ENCODE measurements at places on chromosomes 5 and 9.

DNA sequence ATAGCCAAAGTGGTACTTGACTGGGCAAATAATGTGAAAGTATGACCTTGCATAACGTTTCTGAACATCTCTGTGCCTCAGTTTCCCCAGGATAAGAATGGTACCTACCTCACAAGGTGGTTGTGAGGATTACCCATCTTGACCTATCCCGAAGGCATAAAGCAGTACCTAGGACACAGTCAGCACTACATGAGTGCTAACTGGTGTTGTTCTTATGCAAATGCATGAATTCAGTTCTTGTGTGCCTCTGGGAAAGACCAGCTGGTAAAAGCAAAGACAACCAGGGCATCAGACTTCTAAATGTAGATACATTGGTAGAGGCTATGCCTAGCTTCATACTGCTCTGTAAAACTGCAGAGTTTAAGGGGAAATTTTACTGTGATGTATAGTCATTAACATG is 21.8 kb upstream of the TMEM252 start:
- DNase-seq: no peak

GRCh38 chr5:115543365-115544042 is 1.1 kb downstream of the FEM1C start:
- DNase-seq: peak; percentile 21

GRCh38 chr5:78543292-78543691 is 105.3 kb downstream of the LHFPL2 start:
- no peak for DNase-seq

DNA sequence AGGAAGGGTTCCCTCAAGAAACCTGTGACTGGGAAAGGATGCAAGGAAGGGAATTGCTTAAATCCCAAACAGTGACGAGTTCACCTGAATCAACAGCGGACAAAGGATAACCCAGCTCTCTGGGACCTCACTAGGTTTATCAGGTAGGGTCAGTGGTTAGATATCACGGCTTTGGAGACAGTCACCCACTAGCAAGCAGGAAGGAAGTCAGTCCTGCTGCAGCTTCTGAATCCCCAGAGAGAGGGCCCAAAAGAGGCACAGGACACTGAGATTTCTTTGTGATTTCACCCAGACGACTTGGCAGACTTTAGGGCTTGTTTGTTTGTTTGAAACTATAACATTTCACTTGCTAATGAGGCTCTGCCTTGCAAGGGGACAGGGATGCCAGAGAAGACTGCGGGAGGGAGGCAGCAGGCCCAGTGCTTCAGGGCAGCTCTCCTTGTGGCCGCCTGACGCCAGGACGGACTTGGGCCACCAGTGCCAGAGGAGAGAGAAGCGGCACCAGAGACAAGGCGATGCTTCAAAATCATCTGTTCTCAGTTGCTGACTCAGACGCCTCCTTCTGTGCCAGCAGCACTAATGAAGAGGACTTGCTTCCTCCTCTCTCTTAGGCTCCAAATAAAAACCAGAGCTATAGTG is 275.6 kb upstream of the SLC30A5 start:
- DNase-seq: no peak

- peak; percentile 73 for DNase-seq
These were observed 11.1 kb upstream of the CTSL start for GRCh38 chr9:87714819-87715218.

- no peak for DNase-seq
These were observed 11.7 kb upstream of the TENT4A start for GRCh38 chr5:6701491-6701890.

GRCh38 chr9:94656200-94656599 is 16.9 kb upstream of the FBP1 start:
- DNase-seq: no peak

- no peak for DNase-seq
These were observed 1.6 kb downstream of the ORM1 start for GRCh38 chr9:114324492-114324891.

DNA sequence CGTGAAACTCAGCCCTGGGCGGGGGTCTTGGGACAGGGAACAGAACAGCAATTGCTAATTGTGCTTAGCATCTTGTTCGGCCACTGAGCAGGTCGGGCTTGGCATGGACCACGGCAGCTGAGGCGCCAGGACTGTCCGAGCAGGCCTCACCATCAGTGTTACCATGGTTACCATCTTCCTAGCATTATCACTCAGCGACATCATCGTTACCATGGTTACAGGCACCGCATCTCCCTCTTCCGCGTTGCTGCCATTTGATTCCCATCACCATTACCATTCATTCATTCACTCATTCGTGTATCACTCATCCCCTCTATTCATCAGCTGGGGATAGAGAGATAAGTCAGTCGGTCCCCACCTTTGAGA is 81.0 kb upstream of the ZBTB43 start:
- no peak for DNase-seq

- peak; percentile 8 for DNase-seq
These were observed 572.9 kb downstream of the ACTL7B start for GRCh38 chr9:108282872-108283271.

DNA sequence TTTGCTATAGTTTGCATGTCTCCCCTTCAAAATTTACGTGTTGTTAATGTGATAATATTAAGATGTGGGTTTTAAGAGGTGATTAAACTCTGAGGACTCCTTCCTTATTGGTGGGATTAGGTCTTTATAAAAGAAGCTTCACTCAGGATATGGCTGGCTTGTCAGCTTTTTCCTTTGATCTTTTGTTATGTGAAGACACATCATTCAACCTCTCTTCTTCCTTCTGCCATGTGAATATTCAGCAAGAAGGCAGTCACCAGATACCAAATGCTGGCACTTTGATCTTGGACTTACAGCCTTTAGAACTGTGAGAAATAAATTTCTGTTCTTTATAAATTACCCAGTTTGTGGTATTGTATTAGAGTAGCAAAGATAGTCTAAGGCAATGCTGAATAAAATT is 855.9 kb upstream of the CDH10 start:
- DNase-seq: no peak

DNA sequence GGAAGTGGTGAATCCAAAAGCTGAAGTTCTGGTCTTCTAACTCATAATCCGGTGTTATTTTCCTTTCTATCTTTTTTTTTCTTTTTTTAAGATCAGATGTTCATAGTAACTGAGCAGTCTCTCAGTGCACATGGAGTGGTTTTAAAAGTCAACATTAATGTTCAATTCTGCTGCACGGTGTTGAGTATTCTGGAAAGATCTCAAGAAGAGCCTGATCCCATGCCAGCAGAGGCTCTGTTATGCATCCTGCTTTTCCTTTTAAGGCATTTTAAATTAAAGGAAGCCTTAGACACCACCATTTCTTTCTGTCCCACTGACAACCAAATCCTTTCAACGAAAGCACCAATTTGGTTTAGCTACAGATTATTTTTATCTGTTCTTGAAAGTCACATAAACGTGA is 33.4 kb downstream of the SEMA5A start:
- DNase-seq: no peak

GRCh38 chr5:68169903-68170302 is 45.7 kb upstream of the PIK3R1 start:
- no peak for DNase-seq

DNA sequence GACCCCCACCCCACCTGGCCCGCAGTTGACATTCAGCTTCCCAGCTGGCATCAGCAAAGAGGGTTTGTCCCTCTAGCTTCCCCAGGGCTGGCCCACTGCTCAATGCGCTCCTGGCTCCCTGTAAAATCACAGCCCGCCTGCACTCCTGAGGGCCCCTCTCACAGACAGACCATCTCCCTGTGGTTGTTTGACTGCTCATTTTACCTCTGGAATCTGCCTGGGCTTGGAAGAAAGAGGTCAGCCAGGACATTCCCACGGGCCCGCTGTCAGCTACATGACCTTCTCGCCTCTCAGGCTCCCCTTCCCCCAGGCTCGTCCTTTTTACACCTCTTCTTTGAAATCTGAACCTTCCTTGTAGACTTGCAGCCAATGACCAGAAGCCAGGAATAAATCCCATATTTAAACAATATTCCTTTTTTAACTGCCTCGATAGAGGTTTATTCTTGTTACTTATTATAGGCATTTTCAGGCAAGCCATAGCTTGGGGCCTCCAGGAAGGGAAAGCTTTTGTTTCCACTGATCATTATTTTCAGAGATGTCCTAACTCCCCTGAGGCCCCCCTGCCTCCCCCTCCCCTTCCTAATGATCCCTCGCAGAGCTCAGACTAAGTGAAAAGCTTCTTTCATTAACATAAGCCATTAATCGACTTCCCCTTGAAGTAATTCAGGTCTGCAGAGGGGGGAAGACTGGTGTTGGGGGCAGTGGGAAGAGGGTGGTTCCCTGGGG is 76.3 kb upstream of the IQGAP2 start:
- no peak for DNase-seq

GRCh38 chr9:111300140-111300735 is 29.8 kb downstream of the OR2K2 start:
- DNase-seq: no peak

GRCh38 chr5:126846344-126846743 is 69.4 kb downstream of the LMNB1 start:
- DNase-seq: peak; percentile 43

DNA sequence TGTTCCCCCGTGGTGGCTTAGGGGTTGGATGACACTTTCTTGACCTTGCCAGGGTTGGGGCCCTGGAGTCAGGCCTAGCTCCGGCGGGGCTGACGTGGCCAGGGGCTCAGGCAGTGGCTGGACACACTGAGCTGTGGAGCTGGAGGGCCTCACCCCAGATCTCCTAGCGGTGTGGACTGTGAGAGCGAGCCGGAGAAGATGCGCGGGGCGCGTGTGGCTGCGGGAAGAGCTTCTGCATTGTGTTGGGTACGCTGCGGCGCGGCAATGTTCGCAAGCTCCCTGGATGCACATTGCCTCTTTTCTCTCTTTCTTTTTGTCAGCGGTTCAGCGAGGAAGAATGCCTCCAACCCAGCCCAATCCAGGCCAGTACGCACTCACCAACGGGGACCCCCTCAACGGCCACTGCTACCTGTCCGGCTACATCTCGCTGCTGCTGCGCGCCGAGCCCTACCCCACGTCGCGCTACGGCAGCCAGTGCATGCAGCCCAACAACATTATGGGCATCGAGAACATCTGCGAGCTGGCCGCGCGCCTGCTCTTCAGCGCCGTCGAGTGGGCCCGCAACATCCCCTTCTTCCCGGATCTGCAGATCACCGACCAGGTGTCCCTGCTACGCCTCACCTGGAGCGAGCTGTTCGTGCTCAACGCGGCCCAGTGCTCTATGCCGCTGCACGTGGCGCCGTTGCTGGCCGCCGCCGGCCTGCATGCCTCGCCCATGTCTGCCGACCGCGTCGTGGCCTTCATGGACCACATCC is 4.8 kb downstream of the NR2F1 start:
- DNase-seq: no peak

DNA sequence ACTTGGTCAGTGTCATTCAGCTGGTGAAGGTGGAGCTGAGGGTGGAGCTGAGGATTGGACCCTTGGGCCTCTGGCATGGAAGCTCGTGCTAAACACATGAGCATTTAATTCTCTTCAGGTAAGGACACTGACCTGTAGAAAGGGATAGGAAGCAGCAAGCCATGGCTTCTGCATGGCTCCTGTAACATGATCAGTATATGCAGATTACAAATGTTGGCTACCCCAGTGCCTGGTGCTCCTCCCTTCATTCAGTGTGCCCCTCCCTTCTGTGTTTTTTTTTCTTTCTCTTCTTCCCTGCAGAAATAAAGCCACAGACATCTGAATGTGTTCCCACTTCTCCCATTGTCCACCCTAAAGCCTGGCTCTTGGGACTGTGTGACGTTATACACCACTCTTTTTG is 52.9 kb downstream of the ARHGAP26 start:
- no peak for DNase-seq

DNA sequence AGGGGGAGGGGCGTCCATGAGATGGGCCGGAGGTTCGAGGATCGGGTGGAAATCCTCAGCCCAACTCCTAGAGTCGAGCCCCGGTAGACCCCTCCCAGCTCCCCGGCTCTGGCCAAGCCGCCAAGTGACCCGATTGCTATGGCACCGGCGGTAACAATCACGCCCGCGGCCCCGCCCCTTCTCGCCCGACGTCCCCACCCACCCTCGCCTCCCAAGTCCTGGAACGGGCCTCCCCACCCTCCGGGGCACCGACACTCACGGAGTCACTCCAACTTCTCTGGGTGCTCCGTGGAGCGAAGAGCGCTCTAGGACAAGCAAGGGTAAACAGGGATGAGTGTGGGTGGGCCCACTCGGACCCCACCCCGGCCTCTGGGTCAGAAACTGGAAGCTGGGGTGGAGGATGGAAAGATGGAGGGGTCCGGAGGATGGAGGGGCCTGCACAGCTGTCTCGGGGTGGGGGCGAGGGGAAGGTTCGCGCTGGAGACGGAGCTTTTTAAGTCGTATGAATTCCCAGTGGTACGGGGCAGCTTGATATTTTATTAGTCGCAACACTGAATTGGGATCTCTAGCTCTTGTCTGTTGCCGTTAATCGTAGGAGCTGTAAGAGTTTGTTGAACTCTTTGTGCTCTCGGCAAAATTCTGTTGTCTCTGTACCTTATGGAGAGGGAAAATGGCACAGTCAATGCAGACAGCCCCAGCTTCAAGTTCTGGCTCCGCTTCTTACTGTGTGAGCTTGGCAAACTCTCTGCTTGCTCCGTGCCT is at the start of gene SPACA9:
SPACA9 (plus strand) TSS at position 204 of the 762 bp plus-strand sequence. CDS start 5,050 bp downstream, outside the sequence.
- DNase-seq: peak; percentile 15

GRCh38 chr9:95516734-95517558 is at the start of gene PTCH1:
TSS of gene PTCH1 (minus strand) at chr9:95516971.
- no peak for DNase-seq

DNA sequence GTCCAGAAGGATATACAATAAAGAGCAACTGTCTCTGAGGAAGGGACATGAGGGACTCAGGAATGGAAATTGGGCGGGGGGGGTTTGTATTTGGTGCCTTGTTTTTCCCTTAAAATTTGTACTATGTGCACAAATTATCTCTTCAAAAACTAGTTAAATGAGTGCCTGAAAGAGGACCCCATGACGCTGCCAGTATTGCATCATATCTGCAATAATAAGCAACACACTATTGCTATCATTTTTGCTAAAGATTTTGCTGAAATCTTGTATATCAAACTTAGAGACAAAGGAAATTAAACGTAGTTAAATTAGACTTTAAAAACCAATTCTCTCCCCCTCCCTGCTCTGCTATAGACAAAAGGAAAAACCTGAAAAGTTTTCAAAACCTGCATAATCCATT is 89.7 kb upstream of the SLC30A5 start:
- DNase-seq: no peak

DNA sequence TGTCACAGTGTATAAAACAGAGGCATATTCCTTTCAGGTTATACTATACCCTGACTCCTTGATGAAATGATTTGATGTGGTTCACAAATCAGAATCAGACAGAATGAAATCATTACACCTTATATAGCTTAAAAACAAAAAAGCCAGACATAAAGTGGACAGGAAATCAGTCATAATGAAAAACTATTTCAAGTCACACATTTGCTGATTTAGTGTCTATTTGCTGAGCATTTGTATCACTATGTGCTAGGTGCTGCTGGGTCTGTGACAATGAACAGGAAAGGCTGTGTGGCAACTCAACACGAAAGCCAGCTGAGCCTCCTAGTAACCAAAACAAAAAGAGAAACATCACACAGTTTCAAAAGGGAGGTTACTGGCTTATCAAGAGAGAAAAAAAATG is 194.0 kb downstream of the EFNA5 start:
- DNase-seq: no peak
